ENCODE measurements at places on chromosomes 7 and 10. TPM values are rescaled to one million over a fixed set of nuclear protein-coding genes. Genes with fewer than 3 reads are reported as not detected.
A peak's percentile ranks its signal among the peaks of the same experiment; 100 is the strongest.

Gene GNGT1
- not detected for total RNA-seq

- DNase-seq, result no peak
These were observed 56.8 kb upstream of the WDR11 start for GRCh38 chr10:120794390-120794789.

- DNase-seq, result peak; percentile 37
These were observed 724 bp downstream of the CAPZA2 start for GRCh38 chr7:116862951-116863670.

DNA sequence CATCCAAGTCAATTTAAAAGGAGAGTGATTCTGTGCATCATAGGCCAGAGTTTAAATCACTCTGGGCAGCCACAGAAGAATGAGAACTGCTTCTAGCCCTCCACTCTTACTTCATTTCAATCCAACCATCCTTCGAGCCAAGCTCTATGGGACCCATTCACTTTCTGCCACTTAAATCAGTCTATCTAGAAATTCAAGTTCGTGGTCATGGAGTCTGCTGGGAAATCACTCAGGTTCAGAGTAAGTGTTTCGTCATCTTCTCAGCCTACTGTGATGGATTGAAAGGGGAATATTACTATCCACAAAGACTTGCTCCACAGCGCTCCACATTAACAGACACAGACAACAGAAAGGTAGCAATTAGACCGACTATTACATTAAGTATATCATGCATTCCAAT is 4.6 kb downstream of the DCLRE1C start:
- DNase-seq, result no peak
